ENCODE measurements at places on chromosomes 1 and 21.
A peak's percentile ranks its signal among the peaks of the same experiment; 100 is the strongest.

- H3K4me1 ChIP-seq = peaks cover 5% of the 10 kb centered on the region
- no peak overlapping the region for H3K4me3 ChIP-seq
- H3K27ac ChIP-seq = no peak overlapping the region
- no peaks in the 10 kb centered on the region for H3K27me3 ChIP-seq
- no peak for DNase-seq
Observed at GRCh38 chr1:116335850-116336624, 37.0 kb upstream of the ATP1A1 start.

DNA sequence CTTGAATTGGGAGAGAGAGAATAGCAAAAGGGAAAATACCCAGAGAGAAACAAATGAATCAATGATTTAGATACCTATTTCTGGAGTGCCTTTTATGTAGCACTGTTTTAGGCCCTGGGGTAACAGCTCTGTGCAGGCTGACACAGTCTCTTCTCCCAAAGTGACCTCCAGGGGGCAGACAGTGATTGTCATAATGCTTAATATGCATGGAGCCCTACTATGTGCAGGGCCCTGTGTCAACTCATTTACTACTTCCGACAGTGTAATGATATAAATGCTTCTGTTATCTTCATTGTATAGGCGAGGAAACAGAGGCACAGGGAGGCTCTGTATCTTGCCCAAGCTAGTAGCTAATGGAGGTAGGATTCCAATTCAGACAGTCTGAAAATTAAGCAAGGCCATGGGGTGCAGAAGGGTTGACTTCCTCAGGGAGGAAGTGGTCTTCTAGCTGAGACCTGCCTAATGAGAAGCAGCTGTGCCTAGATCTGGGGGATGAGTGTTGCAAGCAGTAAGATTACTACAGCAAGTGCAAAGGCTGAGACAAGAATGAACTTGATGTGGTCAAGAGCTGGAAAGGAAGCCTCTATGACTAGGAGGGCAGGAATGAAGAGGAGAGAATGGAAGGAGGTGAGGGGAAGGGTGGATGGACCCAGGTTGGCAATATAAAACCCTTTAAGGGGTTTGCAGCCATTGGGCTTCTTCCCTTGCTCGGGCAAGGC lies 16.2 kb upstream of the SERINC2 start:
- H3K4me3 ChIP-seq = no peak overlapping the region
- no peak overlapping the region for H3K27ac ChIP-seq
- H3K27me3 ChIP-seq = no peaks in the 10 kb centered on the region
- DNase-seq = no peak
- H3K4me1 ChIP-seq = peaks cover 2% of the 10 kb centered on the region

DNA sequence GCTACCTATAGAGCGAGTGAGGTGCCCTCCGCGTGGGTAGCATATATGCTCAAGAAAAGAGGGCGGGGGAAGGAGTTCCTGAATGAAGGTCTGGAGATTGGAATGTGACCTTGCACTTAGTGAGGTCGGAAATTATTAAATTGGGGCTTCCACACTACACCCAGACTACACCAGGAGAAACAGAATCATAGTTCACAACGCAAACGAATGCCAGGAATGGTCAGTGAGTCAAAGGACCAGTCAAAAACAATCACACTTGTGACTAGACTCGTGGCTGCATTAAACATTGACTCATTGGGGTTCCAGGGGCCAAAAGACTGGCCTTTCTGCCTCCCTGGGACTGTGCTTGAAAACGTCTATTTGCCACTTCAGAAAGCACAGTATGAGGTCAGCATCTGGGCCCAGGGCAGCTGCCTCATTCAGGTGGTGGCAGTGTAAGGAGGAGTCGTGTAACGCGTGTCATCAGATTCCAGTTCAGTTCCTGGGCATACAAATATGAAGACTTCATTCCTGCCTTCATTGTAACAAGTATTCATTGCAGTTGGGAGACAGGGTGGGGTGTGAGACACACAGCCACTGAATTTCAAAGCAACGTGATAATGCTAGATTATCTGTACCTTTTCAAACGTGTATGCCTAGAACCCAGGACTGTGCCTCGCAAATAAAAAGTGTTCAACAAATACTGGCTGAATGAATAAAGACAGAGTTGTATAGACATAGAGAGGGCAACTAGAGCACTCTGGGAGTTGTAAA lies at the start of gene YOD1:
YOD1 (minus strand) TSS at position 18 of the 753 bp plus-strand sequence. CDS start 178 bp downstream, outside the sequence.
- peak within 1 kb of the TSS; percentile 79 for H3K27ac ChIP-seq
- DNase-seq = no peak
- H3K36me3 ChIP-seq = no peaks in the 10 kb centered on the region
- peak within 1 kb of the TSS; percentile 98 for H3K4me3 ChIP-seq

GRCh38 chr1:117001254-117001927 lies at the start of gene CD101:
TSS of gene CD101 (plus strand) at chr1:117001760. CDS start at chr1:117001818, 58 bp downstream.
- H3K27ac ChIP-seq = peak within 1 kb of the TSS; percentile 63
- H3K27me3 ChIP-seq = no peaks in the 10 kb centered on the region
- H3K36me3 ChIP-seq = no peaks in the 10 kb centered on the region
- peak within 1 kb of the TSS; percentile 3 for H3K4me3 ChIP-seq
- peaks cover 45% of the 10 kb centered on the region for H3K4me1 ChIP-seq
- DNase-seq = no peak

- H3K27me3 ChIP-seq = no peaks in the 10 kb centered on the region
- H3K4me1 ChIP-seq = no peaks in the 10 kb centered on the region
- no peak overlapping the region for H3K4me3 ChIP-seq
- no peaks in the 10 kb centered on the region for H3K36me3 ChIP-seq
Observed at GRCh38 chr1:90616395-90616794, 100.7 kb downstream of the BARHL2 start.

- no peak overlapping the region for H3K4me3 ChIP-seq
- no peak for DNase-seq
- H3K27me3 ChIP-seq = no peaks in the 10 kb centered on the region
- H3K36me3 ChIP-seq = no peaks in the 10 kb centered on the region
- no peaks in the 10 kb centered on the region for H3K4me1 ChIP-seq
Observed at GRCh38 chr1:55700359-55701130, 485.4 kb upstream of the USP24 start.

DNA sequence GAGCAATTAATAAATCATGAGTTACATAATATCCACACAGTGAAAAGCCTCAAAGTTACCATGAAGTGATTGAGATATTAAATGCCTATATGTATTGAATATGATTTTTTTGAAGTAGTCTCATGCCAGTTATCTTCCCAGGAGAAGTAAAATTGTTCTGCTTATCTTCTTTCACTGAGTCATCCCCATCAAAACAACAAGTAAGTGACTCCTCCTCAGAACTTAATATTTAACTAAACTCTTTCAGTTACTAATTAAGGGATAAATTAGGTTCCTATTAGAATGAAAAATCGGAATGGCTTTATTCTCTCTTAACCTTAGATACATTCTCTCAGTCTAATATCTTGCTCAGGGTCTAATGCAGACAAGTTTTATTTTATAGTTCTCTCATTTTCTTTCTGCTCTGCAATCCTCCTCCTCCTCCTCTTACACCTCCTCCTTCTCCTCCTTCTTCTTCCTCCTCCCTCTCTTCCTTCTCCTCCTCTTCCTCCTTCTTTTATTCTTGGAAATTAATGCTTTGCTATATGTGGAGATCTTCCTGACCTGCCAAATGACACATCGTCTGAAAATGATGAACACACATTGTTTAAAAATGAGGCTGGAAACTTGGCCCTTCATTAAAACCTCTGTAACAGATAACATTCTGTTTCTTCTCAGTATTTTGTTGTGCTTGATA lies 110.9 kb downstream of the RUNX1 start:
- H3K4me3 ChIP-seq = no peak overlapping the region
- H3K4me1 ChIP-seq = peaks cover 46% of the 10 kb centered on the region
- no peak for DNase-seq
- H3K27ac ChIP-seq = no peak overlapping the region
- no peaks in the 10 kb centered on the region for H3K27me3 ChIP-seq

DNA sequence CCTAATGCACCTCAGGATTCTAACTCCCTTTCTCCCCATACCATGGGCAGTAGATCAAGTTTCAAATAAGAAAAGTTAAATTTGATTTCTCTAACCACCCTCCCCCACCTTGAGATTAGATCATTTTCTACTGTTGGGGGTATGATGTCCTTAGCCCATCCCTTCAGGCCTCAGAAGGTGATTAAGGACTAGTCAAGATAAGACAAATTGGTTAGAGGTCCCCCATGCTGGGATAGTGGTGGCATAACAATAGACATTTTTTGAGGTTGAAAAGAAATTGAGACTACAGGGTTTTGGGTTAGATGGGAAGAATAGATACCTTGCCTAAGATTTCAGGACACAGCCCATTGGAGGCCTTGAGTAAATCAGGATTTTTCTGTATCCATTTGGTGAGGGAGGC lies 2.5 kb downstream of the CFAP126 start:
- no peak for DNase-seq
- no peaks in the 10 kb centered on the region for H3K27me3 ChIP-seq
- H3K4me1 ChIP-seq = no peaks in the 10 kb centered on the region
- no peak overlapping the region for H3K27ac ChIP-seq
- H3K4me3 ChIP-seq = no peak overlapping the region

GRCh38 chr1:13593511-13594131 lies 10.0 kb downstream of the PDPN start:
- peaks cover 20% of the 10 kb centered on the region for H3K27me3 ChIP-seq
- no peak for DNase-seq
- no peaks in the 10 kb centered on the region for H3K36me3 ChIP-seq
- no peak overlapping the region for H3K27ac ChIP-seq
- no peak overlapping the region for H3K4me3 ChIP-seq

DNA sequence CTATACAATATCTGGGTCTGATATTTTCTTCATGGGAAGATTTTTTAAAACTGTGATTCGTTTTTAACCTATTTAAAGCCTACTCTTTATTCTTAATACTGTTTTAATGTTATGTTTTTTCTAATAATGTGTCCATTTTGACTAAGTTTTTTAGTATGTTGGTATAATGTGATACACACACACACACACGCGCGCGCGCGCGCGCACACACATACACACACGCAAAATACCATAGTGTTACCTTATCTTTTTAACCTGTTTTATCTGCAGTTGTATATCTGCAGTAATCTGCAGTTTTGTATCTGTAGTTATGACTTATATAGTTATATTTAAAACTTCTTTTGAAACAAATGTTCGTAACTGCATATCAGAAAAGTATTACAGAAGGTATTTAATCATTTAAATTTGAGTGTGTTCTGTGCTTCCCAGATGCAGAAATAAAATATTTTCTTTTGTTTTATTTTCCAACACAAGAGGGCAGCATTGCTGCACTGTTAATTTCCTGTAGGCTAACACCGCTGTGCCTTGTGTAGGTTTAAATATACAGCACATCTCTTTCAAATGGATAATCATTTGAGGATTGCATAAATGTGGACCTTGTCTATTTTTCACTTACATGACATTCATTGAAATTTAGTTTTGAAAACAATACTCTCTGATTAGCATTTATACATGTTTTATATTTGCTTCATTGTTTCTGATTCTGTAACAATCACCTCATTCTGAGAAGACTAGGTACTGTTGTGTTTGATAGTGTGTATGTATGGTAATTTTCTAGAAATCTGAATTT lies 166.1 kb downstream of the PDE4B start:
- no peaks in the 10 kb centered on the region for H3K36me3 ChIP-seq
- H3K4me1 ChIP-seq = no peaks in the 10 kb centered on the region
- no peak for DNase-seq
- peaks cover 2% of the 10 kb centered on the region for H3K27me3 ChIP-seq

DNA sequence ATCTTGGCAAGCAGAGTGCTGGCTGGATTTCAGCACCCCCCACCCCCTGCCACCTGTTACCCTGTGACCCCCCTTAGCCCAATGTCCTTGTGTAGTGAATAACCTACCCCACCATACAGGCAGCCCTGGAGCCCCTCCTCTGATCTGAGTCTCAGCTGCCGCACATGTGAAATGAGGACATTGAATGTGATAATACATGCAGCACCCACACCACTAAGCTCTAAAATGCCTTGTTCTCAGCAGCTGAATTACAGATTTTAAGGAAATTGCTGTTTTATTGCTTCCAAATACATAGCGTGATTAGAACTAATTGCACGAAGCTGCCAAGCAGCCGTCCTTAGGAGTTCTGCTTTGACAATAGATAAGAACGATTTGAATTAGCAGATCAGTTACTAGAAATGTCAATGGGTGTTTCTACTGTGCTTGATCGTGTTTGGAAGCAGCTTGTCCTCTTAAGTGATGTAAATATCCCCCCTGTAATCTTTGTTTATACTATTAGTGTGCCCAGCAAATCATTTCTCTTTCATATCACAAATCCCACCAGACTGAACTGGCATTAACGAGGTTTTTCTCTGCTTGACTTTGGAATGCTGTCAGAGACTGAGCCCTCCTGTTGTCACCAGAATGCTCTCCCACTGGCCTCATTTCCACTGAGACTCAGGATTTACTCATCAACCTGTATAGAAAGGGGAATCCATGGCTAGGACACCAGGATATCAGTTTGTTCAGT lies 4.9 kb downstream of the SLAMF8 start:
- no peak overlapping the region for H3K27ac ChIP-seq
- peaks cover 4% of the 10 kb centered on the region for H3K36me3 ChIP-seq
- no peak overlapping the region for H3K4me3 ChIP-seq

GRCh38 chr1:186155594-186155993 lies 219.5 kb downstream of the TPR start:
- H3K36me3 ChIP-seq = no peaks in the 10 kb centered on the region
- no peaks in the 10 kb centered on the region for H3K27me3 ChIP-seq
- H3K4me1 ChIP-seq = no peaks in the 10 kb centered on the region
- DNase-seq = no peak
- no peak overlapping the region for H3K27ac ChIP-seq
